ENCODE measurements at places on chromosomes 6 and 20.

DNA sequence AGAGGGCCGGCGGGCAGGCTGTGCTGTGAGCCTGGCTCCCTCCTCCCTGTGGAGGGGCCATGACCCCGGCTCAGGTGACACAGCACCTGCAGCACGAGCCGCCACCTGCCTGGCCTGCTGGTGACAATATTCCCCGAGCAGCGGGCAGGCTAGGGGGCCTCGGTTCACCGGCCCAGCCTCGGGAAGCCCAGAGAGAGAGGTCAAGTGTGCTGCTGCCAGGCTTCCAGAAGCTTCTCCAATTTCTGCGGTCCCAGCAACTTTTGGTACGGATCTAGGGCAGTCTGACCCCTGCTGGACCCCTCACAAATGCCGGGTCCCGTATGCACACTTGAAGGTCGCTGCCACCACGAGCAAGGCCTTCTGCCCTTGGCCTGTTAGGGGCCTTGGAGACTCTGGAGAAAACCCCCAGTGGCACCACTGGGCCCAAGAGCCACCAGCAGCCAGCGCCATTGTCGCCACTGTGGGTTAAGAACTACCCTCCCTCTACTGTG lies 38.6 kb upstream of the NOL4L start:
- no peak for DNase-seq

- no peak for DNase-seq
Observed at GRCh38 chr6:42118162-42119001, 24.0 kb downstream of the C6orf132 start.

DNA sequence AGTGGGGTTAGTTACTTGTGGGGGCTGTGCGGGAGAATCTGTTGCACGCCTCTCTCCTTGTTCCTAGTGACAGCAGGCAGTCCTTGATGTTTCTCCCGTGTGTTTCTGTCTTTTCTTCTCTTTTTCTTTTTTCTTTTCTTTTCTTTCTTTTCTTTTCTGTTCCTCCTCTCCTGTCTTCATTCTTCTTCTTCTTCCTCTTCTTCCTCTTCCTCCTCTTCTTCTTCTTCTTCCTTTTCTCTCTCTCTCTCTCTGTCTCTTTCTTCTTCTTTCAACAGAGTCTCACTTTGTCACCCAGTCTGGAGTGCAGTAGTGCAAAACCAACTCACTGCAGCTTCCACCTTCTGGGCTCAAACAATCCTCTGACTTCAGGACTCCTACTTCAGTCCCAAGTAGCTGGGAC lies 6.8 kb upstream of the AIG1 start:
- DNase-seq: no peak

DNA sequence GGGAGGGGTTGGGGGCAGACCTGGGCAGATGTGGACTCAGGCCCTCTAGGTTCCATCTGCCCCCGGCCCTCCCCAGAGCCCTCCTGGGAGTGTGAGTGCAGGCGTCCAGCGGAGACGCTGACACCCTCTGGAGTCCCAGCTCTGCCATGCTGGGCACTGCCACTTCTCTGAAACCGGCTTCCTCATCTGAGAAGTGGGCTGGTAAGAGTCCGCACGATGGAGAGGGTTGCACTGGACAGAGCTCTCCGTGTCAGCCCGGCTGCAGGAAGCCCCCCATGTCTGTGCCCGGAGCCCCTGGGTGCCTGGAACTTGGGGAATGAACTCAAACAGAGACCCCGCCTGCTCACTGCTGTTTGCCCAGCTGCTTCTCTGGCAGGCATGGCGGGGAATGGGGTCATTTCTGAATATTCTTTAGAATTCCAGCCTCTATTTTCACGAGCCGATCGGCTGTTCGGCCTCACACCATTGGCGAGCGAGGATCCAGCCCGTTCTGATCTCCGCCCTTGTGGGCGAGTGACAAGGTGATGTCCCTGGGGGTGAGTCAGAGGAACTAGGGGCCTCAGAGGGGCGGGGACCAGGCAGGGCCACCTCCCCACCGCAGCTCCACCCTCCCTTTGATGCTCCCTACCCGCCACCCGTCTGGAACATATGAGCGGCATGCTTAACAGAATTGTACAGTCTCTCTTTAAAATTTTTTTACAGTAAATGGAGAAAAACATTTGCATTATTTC lies 47.8 kb upstream of the GATA5 start:
- DNase-seq: peak; percentile 56

DNA sequence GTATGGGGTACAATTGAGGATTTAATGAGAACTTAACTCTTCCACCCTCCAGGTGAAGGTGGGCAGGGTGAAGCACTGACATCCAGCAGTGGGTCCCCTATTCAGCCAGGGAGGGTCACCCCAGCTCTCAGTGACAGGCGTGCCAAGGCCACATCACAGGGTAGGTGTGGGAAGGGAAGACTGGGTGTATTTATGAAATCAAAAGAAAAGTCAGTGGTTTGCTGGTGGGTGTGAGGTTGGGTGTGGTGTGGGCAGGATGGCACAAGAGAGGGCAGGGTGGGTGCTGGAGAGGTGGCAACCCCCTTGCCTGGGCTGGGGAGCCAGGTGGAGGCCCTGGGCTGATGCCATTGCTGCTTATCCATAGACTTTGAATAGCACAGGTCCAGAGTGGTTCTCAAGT lies 16.6 kb downstream of the SYNDIG1 start:
- DNase-seq: no peak

DNA sequence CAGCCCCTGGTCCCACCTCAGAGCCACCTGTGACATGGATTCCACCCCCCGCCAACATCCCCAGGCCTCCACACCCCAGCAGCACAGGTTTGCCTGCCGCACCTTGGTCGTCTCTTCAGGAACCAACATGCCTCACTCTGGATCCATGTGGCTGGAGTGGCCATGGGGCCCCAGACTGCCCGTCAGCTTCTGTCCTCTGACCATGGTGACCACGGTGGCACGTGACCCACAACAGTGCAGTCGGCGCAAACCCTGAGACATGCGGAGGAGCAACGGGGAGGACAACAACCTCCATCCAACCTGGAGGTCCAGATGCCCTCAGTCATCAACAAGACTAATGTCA lies 85.6 kb downstream of the ANKRD60 start:
- no peak for DNase-seq

GRCh38 chr20:23131766-23132165 lies 45.6 kb upstream of the CD93 start:
- DNase-seq: no peak

DNA sequence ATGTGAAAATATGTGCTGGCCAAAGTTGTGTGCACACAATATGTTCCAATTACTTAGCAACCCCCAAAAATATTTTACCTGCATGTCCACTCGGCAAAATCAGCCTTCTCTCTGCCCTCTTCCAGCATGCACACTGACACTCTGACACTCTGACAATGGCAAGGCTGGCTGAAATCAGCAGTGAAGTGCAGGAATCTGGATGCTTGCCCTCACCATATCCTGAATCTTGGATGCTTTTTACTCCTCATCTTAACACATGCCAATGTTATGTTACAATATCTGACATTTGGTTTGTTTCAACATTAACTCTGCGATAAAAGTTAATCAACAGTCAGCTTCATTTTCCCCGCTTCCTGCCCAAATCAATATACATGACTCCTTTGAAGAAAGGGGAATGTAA lies 203.2 kb downstream of the COL9A1 start:
- DNase-seq: no peak

GRCh38 chr6:141925001-141925400 lies 207.7 kb upstream of the GJE1 start:
- no peak for DNase-seq

- no peak for DNase-seq
Observed at GRCh38 chr6:6882592-6882991, 225.2 kb upstream of the RREB1 start.

- no peak for DNase-seq
Observed at GRCh38 chr20:38201356-38201755, 36.3 kb upstream of the TGM2 start.

- no peak for DNase-seq
Observed at GRCh38 chr20:8209061-8209460, 77.0 kb downstream of the PLCB1 start.

GRCh38 chr20:20073801-20074371 lies 21.6 kb downstream of the CFAP61 start:
- DNase-seq: no peak

- DNase-seq: no peak
Observed at GRCh38 chr6:82608781-82609180, 245.2 kb downstream of the TPBG start.

DNA sequence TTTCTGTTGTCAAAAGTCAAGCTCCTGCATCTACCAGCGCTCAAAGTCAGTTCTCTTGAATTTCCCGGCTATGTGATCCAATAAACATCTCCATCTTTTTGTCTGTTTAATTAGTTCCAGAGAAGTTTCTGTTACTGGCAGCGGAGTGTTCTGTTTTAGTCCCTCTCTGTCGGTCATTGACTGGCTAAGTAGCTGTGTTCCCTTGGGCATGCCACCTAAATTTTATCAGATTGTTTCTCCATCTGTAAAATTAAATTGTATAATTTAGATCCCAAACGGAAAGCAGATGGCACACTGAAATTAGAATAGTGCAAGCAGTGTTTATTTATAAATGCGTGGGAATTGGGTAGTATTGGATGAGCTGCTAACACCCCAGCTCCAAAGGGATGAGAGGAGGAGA lies 29.7 kb upstream of the PRL start:
- no peak for DNase-seq

- no peak for DNase-seq
Observed at GRCh38 chr20:22462975-22463914, 121.1 kb downstream of the FOXA2 start.

GRCh38 chr6:144339859-144340452 lies 54.8 kb downstream of the UTRN start:
- no peak for DNase-seq

- DNase-seq: no peak
Observed at GRCh38 chr6:16939839-16940238, 162.0 kb upstream of the STMND1 start.

DNA sequence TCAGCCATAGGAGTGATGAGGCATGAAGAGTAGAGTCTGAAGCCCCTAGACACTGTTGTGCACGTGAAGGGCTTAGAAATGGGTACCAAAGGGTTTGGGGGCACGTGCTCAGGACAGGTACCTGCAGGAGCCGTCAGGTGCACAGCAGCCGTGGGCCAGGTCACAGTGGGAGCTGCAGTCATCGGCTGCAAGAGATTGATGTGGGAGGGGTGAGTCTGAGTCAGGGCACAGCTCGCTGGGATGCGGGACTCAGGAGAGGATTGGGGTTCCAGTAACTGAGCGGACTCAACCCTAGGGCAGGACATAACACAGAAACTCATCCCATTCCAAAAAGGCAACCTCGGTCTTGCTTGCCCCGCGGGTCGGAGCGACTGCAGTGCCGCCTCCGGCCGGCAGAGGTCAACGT lies 1.1 kb downstream of the DLK2 start:
- peak; percentile 67 for DNase-seq

DNA sequence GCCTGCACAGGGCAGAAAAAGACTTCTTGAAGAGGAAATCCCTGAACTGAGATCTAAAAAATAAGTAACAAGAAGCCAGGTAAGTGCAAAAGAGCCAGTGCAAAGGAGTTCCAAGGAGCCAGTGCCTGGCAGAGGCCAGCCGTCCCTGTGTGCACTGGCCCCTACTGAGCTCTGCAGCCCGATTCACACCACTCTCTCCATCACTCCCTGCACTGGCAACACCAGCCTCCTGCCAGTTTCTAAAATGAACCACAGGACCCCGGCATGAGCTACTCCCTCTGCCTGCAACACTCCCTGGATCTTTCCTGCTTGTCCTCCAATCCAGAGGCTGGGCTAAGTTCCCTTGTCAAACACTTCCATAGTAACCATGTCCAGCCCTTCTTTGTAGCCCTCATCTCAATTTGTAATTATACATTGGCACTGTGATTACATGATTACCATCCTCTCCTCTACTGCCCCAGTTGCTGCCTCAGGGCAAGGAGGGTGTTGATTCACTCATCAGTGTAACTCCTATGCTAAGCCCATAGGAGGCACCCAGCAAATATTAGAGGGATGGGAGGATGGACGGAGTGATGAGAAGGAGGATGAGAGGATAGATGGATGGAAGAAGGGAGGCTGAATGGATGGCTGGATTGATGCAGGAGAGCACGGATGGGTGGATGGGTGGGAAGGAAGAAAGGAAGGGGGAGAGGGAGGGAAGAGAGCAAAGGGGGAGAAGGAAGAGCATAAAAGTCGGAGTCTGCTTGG lies 49.3 kb downstream of the SIRPA start:
- DNase-seq: no peak

GRCh38 chr6:143107911-143108761 lies 47.4 kb downstream of the AIG1 start:
- DNase-seq: no peak

DNA sequence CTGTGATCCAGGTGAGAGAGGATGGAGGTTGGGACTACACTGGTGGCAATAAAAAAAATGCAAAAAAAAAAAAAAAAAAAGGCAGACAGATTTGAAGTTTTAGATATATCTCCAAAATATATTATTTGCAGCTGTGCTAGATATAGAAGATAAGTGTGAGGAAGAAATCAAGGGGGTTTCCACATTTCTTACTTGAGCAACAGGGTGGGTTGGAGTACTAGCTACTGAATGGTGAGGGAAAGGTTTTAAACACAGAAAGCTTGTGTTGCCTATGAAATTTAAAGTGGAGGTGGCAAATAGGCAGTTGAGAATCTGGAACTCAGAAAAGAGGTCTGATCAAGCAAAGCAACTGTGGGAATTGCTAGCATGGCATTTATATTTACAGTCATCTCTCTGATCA lies 59.9 kb upstream of the GNRH2 start:
- DNase-seq: no peak

- DNase-seq: no peak
Observed at GRCh38 chr20:29878777-29879442, 1378.6 kb upstream of the DEFB115 start.

DNA sequence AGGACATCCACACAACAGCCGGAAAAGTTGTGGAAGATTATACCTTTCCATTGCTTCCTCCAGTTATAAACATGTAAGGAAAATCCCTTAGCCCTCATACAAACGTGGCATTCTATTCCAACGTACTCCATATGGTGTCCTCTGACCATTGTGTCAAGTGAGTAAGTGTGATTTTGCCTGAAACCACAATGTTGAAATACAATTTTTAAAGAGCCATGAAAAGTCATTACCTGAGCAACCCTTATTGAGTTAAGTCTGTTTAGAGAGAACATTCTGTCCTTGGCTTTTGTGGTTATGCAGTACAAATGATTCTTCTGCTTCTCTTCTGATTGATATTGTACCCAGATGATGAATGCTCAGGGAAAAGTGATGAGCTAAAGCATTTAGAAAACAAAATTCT lies 530.1 kb downstream of the HAO1 start:
- DNase-seq: no peak

- no peak for DNase-seq
Observed at GRCh38 chr6:113439866-113440265, 417.3 kb upstream of the MARCKS start.

- no peak for DNase-seq
Observed at GRCh38 chr6:130969791-130970491, 93.1 kb downstream of the EPB41L2 start.

DNA sequence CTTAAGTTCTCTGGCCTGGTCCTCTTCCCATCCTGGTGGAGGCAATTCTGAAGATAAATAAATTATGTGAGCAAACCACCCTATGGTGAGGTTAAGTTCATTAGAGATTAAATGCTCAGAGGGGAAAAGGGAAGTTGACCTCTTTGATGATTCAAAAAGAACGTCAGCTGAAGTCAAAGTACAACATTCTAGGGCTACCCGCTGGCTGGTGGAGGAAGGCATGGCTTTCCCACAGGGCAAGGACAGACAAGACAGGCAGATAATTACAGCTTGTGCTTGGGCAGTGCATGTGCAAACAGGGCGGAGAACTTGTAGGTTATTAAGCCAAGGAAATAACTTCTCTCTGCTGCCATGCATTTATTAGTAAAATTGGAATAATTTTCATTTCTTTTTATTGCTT lies 91.0 kb upstream of the SLC24A3 start:
- no peak for DNase-seq

All from hematopoietic multipotent progenitor cell treated with erythropoietin and hydrocortisone succinate and interleukin-3 and kit ligand, for 15 days (in vitro differentiated cells).